ENCODE measurements at places on chromosomes 1 and 21.

DNA sequence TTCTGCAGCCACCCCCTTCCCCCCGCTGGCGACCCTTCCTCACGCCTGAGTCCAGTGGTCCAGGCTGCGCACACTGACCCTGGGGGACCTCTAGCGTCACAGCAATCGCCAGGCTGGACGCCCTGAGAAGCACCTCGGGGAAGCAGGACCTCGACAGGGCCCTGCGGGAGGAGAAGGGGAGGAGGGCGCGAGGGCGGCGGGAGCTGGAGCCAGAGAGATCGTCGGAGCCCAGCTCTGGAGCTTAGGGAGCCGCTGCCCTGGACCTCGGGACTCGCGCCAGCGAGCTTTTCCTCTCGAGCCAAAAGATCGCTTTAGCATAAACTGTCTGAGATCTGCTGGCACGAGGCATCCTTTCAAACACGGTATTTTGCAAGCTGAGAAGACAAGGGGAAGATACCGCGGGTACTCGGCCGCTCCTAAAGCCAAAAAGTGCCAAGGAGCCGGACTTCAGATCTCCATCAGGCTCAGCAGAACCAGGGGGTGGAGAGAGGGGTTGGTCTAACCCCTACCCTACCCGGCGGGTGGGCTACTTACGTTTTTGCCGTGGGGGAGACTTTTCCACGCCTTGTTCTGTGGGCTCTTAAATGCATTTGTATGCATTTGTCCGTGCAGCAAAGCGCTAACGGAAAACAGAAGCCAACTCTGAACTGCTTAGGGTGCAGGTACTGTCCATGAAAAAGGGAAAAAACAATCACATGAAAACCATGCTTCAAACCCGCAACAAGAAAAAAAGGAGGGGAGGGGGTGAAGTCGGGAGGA lies 586 bp downstream of the COL24A1 start:
- DNase-seq, result peak; percentile 8

DNA sequence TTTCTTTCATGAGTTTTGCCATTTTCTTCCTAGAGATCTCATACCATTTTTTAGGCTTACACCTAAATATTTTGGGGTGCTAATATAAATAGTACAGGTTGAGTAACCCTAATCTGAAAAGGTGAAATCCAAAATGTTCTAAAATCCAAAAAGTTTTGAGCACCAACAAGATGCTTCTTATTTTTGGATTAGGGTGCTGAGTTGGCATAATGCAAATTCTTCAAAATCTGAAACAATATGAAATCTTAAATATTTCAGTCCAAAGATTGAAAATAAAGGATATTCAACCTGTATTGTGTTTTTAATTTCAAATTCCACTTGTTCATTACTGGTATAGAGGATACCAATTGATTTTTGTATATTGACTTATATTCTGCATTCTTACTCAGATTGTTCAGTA lies 51.1 kb upstream of the KCNK2 start:
- no peak for DNase-seq

DNA sequence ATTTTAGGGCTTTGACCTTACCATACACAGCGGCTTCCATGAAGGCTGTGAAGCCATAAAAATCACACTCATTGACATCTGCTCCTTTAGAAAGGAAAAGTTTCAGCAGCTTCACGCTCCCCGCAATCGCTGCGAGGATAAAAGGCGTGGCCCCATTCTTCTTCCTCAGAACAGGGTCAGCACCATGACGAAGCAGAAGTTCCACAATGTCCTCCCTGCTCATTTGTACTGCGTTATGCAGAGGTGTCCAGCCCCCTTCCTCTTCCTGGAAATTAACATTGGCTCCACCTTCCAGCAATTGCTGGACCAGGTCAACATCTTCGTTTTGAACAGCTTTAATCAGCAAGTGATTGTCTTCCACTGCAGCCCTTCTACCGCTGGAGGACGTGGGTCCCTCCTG lies 2.7 kb downstream of the RNASEL start:
- DNase-seq, result no peak

DNA sequence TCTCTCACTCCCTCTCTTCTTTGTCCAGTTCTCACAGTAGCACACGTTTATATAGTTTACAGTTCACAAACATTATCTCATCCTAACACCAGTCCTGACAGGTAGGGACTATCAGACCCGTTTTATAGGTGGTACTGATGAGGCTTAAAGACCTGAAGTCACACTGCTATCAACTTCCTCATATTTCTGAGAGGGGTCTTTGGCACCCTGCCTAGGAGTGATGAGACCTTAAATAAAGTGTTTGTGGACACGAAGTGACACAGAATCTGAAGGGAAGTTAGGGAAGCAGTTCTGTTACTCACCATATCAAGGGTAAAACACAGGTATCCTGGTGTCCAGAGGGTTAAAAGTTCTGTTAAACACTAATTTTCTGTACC lies 590 bp upstream of the TACSTD2 start:
- no peak for DNase-seq

GRCh38 chr1:233304489-233305102 lies 9.1 kb upstream of the PCNX2 start:
- no peak for DNase-seq
